ENCODE measurements at places on chromosomes 3 and 15.
A peak's percentile ranks its signal among the peaks of the same experiment; 100 is the strongest.

- DNase-seq: peak; percentile 85
These were observed 198.1 kb downstream of the MBNL1 start for GRCh38 chr3:152466784-152467183.

GRCh38 chr15:75051711-75052110, 28.3 kb downstream of the PPCDC start:
- DNase-seq: no peak

DNA sequence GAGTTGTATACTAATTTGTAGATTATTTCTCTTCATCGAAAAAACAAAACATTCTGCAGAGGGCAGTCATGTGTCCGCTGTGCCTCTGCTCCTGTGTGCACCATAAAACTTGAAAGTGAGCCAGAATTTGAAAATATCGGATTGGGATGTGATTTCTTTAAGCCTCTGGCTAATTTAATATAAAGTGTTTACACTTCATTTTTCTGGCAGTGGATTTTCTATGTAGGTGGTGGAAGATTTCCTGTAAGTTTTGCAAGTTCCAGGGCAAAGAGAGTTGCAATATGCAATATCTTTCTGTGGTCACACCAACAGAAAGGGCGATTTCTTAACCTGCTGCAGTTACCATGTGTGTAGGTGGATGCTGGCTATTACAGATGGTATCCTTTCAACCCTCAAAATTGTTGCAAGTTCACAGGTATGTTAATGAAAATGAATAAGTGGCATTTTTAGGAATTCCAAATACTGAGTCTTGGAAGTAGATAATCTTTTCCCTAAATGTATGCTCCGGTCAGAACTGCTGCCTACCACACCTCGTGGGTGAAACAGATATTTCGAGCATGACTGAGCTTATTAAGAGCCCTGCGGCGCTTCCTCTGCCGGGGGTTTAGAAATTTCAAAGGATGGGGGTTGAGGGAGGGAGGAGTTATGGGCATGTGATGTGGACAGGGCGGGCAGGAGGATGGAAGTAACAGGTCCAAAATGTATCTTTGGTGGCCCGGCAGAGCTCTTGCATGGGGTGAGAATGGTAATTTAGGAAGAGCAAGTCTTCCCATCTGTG, 134.0 kb downstream of the PGPEP1L start:
- DNase-seq: peak; percentile 94

- DNase-seq: no peak
These were observed 272.0 kb downstream of the KLF13 start for GRCh38 chr15:31598620-31599019.

- no peak for DNase-seq
These were observed 16.9 kb downstream of the POPDC2 start for GRCh38 chr3:119643528-119643927.

GRCh38 chr15:68310804-68311463, 33.4 kb downstream of the FEM1B start:
- DNase-seq: no peak

DNA sequence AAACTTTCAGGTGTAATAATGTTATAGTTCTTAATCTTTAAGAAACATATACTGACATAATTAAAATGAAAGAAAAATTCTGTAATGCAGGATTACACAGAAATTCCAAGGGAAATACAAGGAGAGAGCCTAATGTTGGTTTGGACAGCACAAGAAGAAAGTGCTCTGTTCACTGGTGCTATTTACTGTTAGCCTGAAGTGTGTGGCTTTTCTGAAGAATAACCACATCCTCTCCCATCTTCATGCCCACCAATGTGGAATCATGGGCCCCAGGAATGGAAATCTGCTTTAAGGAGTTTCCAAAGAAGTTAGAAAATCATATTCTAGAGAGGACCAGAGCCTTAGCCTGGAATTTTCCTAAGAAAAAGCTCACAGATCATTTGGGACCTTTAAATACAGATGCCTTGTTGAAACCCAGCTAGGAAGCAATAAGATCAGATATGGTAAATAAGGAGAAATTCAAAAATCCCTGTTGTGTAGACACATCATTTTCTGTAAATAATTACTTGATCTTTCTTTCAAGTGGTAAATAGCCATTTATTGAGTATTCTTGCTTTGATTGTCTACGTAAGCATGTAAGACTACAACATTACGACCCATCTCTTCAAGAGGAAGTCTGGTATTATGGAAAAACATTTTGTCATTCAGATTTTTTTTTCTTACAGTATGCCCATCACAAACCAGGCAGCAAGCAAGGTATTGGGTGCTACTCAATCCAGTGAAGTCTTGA, 10.3 kb upstream of the USP50 start:
- DNase-seq: no peak

DNA sequence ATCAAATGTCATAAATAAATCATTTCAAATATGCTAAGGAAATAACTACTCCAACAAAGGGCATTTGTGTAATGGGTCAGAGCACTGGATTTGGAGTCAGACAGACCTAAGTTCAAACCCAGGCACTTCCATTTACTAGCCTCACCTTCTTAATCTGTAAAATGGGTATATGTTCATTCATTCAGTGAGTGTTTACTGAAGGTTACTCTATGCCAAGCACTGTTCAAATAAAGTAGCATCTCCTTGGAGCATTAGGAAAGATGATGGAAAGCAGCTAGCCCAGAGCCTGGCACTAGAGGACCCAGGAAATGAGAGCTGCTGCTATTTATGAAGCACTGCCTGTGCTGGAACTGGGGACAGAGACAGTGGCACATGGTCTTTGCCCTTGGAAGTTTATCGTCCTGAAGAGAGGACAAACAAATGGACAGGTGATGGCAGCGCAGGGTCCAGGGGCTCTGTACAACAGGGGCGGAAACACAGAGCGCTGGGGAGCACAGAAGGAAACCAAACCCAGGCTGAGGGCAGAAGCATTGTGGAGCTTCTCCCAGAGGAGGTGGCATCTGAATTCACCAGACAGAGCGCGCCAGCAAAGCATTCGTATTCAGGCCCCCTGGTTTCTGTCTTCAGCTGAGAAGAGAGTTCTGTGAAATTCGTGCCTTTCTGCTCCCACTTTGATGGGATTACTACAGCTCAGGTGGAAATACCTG, 19.0 kb downstream of the TM4SF4 start:
- no peak for DNase-seq

DNA sequence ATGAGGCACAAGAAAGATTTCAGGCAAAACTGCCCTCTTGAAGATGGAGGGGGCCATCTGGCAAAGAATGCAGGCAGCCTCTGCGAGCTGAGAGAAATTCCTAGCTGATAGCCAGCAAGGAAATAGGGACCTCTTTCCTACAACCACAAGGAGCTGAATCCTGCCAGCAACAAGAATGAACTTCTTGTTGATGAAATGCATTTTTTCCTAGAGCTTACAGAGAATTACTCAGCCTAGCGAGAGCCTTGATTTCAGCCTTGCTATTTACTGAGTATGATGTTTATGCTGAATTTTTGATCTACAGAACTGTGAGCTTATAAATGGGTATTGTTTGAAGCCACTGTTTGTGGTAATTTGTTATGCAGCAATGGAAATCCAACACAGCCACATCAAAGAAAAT, 148.5 kb upstream of the NAALADL2 start:
- no peak for DNase-seq

DNA sequence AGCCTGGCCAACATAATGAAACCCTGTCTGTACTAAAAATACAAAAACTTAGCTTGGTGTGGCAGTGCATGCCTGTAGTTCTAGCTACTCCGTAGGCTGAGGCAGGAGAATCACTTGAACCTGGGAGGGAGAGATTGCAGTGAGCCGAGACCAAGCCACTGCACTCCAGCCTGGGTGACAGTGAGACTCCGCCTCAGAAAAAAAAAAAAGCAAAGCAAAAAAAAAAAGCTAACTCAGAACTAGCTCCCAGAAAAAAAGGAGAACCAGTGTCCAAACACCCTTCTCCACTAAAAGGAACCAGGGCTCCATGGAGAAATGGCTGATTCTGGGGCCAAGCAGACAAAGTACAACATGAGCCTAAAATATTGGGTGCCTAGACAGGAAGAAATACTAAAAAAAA, 16.7 kb upstream of the CRTC3 start:
- no peak for DNase-seq

GRCh38 chr3:170410428-170411029, 8.1 kb upstream of the CLDN11 start:
- peak; percentile 43 for DNase-seq

DNA sequence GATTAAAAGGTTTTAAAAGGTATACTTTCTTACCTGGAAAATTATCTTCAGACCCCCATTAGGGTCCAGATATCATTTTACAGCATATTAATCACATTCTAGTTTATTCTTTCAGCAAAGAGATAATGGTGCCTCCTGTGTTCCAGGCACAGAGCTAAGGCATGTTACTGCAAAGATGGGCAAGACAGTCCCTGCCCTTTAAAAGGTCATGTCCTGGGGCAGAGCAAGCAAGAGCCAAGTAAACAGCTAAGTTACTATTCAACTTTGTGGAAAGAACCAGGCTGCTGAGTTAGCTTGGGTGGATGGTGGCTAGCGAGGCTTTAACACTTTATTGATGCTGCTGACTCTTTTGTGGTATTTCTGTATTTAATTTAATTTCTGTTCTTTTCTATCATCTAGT, 75.0 kb downstream of the LRRC28 start:
- no peak for DNase-seq

DNA sequence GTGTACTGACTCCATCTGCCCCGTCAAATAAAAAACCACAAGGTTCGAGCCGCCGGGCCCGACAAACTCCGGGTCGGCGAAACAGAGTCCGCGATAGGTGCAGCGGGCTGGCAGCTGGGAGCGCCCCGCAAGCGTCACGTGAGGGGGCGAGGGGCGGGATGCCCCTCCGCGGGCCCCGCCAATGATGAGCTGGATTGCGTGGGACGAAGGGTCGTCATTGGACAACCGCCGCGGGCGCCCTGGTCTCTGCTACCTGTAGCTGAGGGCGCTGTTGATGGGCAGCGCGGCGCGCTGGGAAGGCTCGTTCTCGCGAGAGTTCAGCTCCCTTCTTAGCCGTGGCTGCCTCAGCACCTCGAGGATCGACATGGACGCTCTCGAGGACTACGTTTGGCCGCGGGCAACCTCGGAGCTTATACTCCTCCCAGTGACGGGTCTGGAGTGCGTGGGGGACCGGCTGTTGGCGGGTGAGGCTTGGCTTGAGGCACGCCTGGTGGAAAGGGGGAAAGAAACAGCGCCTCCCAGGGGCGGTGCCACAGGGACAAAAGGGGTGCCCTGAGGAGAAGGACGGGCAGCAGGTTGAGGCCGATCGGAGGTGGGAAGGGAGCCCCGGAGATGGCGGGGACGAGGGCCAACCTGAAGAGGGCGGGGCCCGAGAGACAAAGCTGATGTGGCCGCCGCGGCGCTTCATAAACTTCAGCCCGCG, at the start of gene WDR6:
WDR6 (plus strand) TSS at position 324 of the 703 bp plus-strand sequence; CDS start at position 365, 41 bp downstream.
- DNase-seq: peak; percentile 99

DNA sequence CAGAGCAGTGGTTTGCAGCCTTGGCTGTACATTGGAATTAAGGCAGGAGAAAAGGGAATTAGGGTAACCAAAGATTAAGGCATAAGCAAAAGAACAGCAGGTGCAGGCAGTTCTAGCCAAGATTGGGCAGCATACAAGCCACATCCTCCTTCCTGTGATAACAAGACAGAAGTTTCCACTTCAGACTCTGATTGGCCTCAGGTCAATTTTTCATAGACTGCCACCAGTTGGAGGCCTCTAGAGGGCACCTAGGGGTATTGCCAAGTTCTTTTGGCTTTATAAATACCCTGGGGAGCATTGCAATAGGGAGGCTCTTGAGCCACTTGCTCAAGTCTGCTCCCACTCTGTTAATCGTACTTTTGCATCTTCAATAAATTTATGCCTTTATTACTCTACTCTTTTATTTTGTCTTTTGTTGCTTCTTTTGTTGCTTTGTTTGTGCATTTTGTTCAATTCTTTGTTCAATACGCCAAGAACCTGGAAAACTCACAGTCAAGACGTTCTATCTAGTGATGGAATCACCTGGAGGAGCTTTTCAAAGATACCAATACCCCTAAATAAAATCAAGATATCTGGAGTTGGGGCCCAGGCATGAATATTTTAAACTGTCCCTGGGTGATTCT, 32.2 kb upstream of the FMN1 start:
- DNase-seq: peak; percentile 53

DNA sequence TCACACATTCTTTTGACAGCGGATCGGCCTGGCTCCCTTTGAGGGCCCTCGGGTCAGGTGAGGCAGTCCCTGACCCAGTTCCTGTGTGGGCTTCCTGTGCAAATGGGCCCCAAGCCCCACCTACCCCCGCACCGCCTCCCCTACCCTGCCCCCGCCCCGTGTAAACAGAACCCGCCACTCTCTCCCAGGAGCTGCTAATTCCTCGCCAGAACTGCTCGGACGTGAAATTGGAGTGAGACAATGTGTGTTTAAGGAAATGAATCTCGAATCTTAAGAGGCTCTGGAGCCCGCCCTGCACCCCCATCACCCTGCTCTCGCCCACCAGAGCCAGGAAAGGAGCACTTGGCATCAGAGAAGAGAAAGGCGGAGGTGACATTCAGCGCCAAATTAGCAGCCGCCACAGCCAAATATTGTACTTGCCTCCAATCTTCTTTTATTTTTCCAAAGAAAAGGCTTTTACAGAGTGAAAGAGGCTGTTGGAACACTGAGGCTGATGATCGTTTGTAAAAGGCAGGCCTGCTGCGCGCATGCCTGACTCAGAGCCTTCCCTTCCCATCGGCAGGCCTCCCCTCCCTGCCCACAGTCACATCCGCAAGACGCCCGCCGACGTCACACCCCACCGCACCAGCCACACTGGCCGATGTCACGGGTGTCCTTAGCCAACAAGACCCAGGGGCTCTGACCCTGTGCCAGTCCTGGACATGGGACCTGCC, 53.1 kb downstream of the CACNA2D2 start:
- no peak for DNase-seq

GRCh38 chr15:87756072-87756471, 500.5 kb downstream of the NTRK3 start:
- DNase-seq: no peak

DNA sequence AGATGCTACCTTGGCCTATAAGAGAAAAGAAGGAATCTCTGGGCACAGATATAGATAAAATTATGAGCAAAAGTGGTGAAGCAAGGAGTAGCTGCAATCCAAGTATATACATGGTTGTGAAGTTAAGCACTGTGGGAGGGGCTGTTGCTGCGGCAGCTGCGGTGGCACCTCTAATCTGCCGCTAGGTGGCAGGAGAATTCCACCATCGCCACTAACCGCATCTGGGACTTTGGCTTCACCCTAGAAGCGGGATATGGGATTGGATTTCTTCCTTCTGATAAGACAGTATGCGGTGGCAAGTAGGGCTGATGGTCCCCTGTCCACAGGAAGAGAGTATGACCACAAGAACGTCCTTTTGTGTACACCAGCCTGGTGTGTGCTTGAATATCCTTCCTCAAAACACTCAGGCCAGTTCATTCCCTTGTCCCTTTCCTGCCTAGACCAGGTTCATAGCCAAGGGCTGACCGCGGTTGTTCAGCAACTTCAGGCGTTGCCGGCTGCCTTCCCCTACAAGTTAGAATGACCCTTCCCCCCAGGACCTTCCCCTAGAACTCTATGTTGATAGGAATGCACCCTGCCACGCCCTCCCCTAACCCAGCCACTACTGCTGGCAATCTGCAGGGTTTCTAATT, 5.1 kb downstream of the MAGEL2 start:
- peak; percentile 35 for DNase-seq
